ENCODE measurements at places on chromosomes 16 and 17.

- peak; percentile 28 for ATAC-seq
Measured at GRCh38 chr17:40323391-40324381, 14.7 kb downstream of the RARA start.

GRCh38 chr16:47657032-47657431 is 195.9 kb downstream of the PHKB start:
- no peak for ATAC-seq

DNA sequence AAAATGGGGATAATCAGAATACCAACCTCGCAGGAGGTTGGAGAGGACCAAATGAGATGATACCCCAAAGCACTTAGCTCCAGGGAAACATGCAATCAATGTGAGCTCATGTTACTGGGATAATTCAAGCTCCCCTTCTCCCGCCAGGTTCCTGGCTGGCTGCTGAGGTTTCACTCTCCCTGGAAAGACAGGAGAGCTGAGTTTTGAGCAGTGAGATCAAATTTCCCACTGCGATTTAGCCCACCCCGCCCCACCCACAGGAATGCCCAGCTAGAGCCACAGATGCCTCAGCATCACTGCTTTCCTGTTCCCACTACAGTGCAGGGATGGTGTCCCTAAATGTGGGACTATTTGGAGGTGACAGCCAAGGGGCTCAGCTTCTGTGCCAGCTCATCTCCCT is 56.7 kb downstream of the ZNF423 start:
- no peak for ATAC-seq

DNA sequence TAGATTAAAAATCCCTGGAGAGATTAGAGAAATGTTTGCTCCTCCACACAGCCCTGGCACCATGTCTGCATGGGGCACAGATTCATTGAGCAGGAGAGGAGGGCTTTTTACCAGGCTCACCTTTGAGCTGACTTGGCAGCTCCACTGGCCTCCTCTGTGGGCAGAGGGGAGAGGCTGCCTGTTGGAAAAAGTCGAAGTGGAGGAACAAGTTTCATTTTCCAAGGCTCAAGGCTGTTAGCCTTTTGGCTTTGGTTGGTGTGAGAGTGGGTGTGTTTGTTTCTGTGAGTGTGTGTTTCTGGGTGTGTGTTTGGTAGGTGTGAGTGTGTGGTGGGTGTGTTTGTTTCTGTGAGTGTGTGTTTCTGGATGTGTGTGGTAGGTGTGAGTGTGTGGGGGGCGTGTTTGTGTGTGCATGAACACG is 5.6 kb downstream of the TMEM238L start:
- peak; percentile 42 for ATAC-seq

- ATAC-seq = no peak
Measured at GRCh38 chr17:45902892-45903346, 8.6 kb downstream of the MAPT start.

- ATAC-seq = no peak
Measured at GRCh38 chr17:4309897-4310296, 46.1 kb upstream of the ANKFY1 start.

- ATAC-seq = no peak
Measured at GRCh38 chr16:70432723-70433457, 6.0 kb downstream of the ST3GAL2 start.

- ATAC-seq = no peak
Measured at GRCh38 chr17:71516149-71516548, 604.7 kb upstream of the SOX9 start.

DNA sequence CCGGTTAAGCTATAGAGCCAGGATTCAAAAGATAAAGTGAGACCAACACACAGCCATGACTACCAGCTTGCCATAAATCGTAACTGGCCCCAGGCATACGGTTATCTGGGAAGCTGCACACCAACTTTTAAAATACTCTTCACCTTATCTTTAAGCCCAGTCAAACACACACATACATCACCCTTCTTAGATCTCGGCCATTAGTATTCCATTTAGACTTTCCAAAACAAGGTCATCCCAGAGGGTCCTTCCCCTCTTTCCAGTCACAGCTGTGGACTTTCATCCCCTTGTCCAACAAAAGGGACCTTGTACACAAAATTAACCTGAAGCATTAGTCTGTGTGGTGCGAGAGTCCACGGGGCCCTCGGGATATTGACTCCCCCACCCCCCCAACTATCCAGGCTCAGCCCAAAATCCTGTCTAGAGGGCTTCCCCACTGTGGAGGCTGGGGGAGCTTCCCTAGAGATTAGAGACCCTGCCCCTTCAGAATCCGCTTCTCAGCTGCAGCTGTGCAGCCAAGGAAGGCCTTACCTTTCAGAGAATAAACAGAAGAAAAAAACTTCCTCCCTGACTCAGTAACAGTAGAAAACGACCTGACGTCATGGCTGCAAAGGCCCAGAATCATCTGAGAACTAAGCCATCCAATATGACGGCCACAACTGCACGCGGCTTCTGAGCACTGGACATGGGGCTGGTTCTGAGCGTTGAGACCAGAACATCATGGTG is 9.9 kb downstream of the ZFHX3 start:
- ATAC-seq = no peak

- peak; percentile 74 for ATAC-seq
Measured at GRCh38 chr17:62968445-62968923, 2.4 kb downstream of the TANC2 start.

GRCh38 chr17:61302953-61303816 is 96.5 kb upstream of the TBX2 start:
- ATAC-seq = no peak

DNA sequence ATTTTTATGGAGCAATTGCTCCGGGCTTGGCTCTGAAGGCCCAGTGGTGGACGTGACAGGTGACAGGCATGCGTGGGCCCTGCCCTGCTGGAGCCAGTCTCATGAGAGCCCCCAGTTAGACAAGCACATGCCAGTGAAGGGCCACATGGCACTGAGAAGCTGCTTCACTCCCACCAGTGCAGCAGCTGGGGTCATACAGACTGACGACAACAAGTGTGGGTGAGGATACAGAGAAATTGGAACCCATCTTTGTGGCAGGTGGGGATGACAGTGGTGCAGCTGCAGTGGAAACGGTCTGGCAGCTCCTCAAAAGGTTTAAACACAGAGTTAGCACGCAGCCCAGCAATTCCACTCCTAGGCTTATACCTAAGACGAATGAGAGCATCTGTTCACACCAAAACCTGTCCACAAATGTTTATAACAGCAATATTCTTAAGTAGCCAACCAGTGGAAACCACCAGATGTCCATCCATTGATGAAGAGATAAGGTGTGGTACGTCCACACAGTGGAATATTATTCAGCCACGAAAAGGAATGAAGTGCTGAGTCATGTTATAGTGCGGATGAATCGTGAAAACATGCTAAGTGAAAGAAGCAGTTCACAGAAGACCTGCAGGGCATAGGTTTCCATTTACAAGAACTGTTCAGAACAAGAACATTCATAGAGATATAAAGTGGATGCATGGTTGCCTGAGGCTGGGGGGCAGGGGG is 12.5 kb upstream of the CIBAR2 start:
- no peak for ATAC-seq

DNA sequence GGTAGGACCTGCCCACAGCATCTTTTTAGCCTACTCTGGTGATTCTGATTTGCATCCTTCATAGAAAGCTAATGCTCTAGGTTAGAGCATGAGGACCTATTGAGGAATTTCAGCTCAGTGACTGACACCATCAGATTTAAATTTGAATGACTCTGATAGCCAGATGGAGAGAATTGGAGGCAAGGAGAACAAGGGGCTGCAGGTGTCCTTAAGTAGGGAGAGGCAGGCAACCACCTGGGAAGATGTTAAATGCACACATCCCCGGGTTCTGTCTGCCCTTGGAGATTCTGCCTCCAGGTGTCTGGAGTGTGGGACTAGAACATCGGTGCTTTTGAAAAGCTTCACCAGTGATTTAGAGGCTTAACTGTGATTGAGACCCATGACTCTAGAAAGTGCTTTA is 221.8 kb downstream of the SPECC1 start:
- no peak for ATAC-seq

DNA sequence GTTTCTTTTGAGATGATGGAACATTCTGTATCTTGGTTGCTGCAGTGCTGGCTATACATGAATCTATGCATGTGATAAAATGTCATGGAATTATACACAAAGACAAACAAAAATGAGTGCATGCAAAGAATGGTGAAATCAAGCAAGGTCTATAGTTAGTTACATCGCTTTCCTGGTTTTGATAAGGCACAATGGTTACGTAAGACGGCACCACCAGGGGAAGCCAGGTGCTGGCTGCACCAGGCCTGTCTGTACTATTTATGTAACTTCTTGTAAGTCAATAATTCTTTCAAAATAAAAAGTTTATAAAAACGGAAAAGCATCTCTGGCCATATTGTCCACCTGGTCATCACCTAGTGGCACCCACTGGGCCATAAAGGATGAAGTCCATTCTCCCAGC is 46.5 kb downstream of the ARHGAP27 start:
- no peak for ATAC-seq

GRCh38 chr16:1119766-1120576 is 23.9 kb upstream of the C1QTNF8 start:
- ATAC-seq = no peak

DNA sequence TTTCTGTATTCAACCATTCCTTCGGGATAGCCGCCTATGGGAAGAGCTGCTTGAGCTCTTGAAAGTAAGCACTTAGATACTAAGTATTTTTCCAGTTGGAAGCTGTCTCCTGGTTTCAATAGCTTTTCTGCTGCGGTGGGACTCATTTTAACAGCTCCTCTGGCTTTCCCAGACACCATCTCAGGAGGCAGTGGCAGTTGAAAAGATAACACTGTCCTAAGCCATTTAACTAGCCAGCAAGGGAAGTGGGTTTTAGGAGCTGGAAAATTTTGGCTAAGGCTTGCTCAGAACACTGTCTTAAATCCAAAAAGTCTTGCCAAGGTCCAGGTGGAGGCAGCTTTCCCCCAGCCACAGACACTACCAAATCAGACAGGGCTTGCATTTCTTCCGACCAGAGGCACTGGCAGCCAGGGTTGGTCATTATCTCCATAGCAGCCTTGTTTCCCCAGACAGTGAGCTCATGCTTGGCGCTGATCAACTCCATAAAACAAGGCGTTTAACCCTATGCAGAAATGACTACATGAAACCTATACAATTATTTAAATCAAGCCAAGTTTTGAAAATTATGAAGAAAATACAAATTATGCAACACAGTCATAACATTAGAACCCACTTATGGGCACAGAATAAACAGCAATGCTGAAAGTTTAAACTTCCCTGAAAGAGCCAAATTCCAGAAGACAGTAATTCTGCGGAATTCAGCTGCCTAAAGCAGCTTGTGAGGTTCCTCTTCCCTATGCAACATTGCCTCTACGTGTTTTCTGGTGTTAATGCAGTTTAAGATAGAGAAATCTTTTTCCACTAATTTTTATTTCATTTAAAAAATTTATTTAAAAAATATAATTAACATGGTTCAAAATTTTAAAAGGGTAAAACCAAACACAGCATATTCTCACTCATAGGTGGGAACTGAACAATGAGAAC is 25.0 kb downstream of the GABARAPL2 start:
- no peak for ATAC-seq

DNA sequence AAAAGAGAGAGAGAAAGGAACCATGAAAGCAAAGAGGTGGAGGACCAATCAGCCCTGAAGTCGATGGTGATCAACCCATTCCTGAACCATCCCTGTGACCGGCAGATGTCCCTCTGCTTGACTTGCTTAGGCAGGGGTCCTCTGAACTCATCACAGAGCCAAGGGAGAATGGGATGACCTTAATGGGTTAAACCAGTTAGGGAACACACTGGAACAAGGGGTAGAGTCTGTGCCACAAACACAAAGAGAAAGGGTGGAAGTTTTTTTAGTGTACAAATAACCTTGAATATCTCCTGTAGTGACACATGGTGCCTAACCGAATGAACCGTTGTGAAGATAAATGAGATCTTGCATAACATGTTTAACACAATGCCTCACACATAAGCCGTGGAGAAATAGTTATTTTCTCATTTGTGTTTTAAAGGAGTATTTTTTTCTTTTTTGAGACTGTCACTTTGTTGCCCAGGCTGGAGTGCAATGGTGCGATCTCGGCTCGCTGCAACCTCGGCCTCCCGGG is 11.2 kb downstream of the NAA60 start:
- ATAC-seq = no peak

DNA sequence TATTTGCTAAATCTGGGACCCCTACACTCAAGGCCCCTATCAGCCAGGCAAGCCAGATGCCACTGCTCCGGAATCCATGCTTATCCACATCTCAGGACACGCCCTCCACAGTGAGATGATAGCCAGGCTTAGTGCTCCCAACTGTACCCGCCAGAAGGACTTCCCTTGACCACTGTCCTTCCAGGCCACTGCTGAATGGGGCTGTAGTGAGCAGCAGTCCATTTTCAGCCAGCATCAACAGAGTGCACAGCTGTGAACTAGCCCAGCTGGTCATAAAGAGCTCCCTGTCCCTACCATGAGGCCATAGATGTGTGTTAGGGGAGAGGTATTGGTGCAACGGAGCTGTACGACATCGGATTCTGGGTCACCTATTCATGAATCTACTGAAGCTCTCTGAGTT is 13.0 kb upstream of the MED9 start:
- no peak for ATAC-seq

DNA sequence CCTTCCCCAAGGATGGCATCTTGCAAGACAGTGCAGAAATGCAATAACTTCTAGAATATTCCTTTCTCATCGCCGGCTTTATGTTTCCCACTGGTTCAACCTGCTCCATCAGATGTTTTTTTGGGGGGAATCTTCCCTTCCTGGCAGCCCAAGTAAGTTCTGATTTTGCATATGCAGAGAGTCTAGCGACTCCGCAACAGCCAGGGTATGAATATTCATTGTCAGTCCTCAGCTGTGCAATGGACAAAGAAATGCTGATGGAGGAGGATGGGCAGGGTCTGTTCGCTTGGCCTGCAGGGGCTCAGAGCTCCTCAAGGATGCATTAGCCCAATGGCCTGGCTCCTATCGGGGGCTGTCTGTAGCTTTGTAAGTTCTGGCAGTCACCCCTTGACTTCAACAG is 358.8 kb upstream of the CCL2 start:
- ATAC-seq = no peak

- ATAC-seq = peak; percentile 47
Measured at GRCh38 chr16:50684823-50685461, 3.8 kb upstream of the SNX20 start.

GRCh38 chr17:76353004-76353598 is 615 bp downstream of the PRPSAP1 start:
- ATAC-seq = peak; percentile 40

DNA sequence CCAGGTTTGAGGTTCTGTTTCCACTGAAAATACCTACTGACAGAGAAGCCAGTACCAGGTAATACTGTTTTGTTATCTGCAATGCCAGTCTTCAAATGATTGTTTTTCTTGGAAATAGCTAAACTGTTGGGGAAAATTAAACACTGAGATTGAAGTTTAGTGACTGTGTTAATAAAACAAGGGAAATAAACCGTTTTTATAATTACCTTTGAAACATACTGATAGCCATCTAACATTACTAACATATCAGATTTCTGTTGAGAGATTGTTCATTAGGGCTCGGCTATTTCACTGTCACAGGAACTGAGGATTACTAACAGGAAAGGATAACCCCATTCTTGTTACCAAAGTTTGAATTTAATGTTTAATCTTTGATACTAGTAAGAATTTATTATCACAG is 42.1 kb downstream of the CYB5B start:
- no peak for ATAC-seq

Measured in esophagus mucosa (tissue), 1 donor.